Common myeloid progenitor, CD34-positive (primary cell): ENCODE measurements at places on chromosomes 5 and 9.

DNA sequence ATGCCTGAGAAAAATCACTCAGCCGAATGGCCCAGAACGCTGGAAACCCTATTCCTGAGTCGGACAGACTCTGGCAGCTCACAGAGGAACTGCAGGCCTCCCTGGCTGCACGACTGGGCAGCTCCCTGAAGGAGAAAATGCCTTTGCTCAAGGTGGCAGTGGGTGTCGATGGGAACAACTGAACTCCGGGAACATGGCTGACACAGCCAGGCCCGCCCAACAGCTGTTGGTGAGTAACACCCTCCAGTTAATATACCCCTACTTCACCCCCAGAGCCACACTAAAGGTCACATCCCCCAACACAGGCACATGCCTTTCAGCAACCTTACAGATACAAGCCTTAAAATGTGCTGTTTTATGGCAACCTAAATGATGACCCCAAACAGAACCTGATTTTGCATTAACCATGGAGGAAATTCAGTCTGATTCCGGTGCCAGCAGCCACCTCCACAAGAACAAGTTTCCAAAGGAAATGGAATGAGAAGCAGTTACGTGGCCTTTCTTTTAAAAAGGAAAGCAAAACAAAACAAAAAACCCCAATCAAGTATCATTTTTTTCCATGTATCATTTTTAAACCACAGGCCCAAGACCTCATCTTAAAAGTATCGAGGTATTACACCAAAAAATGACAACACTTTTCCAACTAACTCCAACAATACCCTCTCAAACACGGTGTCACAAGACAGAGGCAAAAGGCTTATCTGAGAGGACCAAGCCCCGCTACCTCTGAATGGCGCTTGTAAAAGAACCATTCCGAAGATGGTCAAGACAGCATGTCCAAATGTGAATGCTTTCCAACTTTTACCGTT lies 3.1 kb downstream of the KLF9 start:
- DNase-seq, result peak; percentile 65

DNA sequence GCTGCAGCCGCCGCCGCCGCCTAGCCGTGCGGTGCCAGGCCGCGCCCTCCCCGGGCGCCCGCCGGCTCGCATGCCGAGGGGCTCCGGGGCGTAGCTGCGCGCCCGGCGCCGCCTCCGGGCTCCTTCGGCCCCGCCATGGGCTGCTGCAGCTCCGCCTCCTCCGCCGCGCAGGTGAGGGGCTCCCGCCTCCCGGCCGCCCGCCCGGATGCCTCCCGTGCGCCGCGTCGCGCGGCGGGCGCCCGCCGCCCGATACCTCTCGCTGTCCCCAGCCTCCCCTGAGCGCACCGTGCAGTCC lies 230 bp downstream of the SLC44A1 start:
- no peak for DNase-seq

- DNase-seq, result no peak
Measured at GRCh38 chr5:173303878-173304590, 24.2 kb downstream of the STC2 start.

DNA sequence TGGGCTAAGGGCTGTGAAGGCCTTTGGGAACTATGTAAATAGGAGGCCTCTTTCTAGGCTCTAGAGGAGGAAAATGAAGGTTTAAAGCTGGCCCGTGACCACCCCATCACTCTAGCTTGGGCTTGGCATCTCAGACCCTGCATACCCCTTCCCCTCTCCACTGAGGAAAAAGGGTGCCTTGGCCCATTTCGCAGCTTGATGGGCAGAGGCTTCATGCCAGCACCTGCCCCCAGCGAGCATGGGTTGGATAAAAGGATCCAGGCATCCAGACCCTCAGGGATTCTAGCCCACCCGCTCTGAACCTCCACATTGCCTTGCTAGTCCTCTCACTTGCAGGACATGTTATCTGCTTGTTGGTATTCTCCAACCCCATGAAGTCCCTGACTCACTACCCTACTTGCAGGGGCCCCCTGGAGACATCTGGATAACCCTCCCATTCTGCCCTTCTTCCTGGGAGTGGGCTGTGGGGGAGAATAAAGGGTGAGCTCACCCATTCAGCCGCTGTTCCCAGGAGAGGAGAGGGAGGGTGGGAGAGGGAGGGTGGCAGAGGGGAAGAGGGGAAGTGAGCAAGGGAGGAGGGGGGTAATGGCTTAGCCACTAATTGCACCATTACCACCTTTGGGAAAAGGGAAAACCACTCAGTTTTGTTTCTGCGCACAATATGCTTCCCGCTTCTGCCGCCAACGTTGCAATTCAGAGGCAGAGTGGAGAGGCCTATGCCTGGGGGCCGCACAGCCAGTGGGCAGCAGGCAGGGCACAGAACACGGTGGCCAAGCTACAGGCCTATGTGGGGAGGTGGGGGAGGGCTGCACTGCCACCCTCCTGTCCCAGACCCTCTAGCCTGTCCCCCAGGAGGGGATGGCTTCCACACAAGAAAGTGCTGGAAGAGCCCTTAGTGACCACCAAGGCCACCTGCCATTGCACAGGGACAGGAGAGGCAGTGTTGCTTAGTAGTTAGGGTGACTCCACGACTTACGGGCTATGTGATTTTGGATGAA lies 2.1 kb upstream of the CAMK2A start:
- no peak for DNase-seq

- DNase-seq, result peak; percentile 72
Measured at GRCh38 chr5:139635606-139636206, 12.4 kb upstream of the CXXC5 start.

GRCh38 chr5:172910828-172911627 lies 48.2 kb upstream of the RPL26L1 start:
- peak; percentile 31 for DNase-seq

DNA sequence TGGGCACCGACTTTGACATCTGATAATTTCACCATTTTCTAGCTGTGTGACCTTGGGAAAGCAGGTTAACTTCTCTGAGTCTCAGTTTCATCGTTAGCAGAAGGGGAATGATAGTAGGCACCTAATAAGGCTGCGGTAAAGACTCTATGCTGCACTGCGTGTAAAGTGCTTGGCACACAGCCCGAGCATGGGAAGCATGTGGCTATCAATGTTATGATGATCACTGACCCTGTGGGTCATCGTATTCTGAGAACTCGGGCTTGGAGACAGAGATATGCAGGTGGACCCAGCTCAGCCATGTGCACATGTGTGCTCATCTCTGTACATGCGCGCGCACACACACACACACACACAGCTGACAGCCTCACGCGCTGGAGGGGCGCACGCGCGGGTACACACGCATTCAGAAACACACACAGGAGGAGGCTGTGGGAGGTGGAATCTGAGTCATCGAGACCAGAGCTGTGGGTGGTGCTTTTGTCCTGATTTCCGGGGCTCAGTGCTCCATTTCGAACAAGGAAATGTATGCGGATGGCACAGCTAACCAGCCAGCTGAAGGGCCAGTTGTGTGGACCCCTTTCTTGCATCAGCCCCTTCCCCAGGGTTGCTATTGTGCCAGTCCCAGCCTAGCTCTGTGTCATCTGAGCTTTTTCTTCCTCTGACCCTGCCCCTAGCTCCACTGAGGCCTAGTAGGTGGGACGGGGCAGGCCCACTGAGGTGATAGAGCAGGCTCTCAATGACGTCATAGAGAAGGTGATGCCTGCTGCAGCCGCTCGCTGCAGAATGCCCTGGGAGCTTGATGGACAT lies 11.1 kb upstream of the ARAP3 start:
- DNase-seq, result peak; percentile 22

DNA sequence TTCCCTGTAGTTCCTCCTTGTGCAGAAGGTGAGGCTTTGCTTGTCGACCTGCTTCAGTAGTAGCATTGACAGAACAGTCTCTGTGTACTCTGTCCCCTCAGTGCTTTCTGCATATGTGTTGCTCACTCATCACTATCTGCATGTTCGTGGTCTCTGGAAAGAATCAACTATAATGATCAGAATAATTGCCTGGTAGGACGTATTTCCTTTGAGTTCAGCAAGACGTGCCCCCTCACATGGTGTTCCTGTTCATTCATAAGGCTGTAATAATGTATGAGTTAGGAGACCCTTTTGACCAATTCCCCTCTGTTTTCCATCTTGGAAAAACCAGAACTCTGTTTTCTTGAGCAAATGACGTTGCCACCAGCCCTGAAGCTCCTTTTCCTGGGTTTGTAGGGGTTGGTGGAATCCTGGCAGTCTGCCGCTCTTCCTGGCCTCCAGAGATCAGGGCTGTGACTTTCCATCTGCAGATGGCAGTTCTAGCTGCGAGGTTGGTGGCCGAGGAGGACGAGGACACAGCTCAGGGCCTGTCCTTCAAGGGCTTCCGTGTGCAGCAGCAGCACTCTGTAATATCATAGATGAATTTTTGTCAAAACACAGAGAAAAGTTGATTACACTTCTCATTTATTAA lies 61.9 kb downstream of the EXOSC2 start:
- DNase-seq, result no peak

GRCh38 chr9:72955126-72955455 lies 2.2 kb upstream of the ALDH1A1 start:
- no peak for DNase-seq

DNA sequence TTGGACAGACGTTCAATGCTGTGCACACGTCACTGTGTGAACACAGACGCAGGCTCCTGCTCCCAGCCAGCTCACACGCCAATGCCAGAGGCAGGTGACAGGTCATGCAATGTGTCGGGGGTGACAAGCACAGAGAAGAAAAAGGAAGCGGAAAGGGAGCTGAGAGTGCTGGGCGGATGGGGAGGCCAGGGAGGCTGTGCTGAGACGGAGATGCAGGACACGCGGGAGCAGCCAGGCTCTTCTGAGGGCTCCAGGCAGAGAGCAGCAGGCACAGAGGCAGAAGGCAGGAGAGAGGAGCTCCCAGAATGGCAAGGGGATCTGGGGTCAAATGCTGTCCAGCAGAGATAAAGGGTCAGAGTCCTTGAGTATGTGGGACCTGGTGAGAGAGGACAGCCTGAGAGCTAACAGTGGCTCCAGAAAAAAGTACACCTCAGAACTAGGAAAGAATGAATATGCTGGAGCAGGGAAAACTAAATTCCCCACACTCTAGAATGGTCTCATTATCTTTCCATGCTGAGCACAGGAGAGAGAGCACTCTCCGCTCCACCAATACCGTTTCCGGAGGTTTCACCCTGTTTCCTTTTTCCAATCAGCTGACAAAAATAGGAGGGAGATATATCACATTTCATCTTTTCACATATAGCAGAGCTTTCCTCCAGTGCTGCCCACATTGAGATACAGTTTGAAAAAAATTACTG lies 32.8 kb upstream of the NSMF start:
- DNase-seq, result no peak

DNA sequence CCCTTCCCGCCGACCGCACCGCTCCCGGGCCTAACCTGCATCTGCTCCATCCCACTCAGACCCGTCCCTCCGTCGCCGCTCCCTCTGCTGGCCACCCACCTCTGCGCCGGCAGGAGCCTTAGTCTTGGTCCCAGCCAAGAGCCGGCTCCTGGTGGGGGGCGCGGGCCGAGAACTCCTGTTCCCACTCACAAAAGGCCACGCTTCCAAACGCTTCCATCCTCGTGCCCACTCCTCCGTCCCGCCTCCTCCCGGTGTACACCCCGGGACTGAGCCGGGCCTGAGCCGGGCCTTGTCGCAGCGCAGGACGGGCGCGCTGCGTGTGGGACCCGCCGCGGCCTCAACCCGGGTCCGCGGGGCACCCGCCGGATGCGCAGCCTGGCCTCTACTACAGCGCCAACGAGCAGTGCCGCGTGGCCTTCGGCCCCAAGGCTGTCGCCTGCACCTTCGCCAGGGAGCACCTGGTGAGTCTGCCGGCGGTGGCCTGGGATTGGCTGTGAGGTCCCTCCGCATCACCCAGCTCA lies 7.5 kb downstream of the ADAMTS13 start:
- peak; percentile 60 for DNase-seq

GRCh38 chr5:52945040-52945439 lies 44.1 kb upstream of the ITGA2 start:
- peak; percentile 28 for DNase-seq

GRCh38 chr9:119224431-119224830 lies 144.8 kb downstream of the BRINP1 start:
- DNase-seq, result no peak

DNA sequence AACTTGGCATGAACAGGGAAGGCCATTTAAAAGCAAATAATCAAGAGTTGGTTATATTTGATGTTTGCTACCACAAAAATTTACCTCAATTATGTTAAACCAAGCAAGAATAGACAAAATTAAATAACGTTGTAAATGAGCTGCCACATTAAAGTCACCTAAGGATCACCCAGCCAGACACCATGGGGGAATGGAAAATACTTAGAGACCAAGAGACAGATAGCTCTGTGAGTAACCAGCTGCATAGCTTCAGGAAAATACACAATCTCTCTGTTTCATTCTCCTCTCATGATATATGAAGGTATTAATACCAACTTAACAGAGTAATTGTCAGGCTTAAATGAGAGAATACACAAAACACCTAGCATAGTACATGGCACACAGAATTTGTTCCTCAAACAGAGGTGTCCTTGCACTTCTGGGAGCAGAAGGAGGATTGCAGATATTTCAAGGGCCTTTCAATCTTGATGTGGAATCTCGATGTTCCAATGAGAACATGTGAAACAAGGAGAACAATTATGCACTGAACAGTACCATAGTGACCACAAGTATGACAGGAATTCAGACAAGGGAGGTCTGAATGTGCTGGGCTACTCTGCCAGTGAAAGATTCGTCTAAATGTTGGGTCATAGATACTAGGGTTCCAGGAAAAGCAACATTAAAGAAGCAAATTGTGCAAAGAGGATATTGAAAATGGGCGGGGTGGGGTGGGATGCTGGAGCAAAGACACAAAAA lies 18.6 kb downstream of the JAKMIP2 start:
- DNase-seq, result no peak

GRCh38 chr9:132221941-132222340 lies 60.1 kb downstream of the NTNG2 start:
- no peak for DNase-seq

- DNase-seq, result no peak
Measured at GRCh38 chr9:113481176-113481787, 17.8 kb downstream of the RGS3 start.

DNA sequence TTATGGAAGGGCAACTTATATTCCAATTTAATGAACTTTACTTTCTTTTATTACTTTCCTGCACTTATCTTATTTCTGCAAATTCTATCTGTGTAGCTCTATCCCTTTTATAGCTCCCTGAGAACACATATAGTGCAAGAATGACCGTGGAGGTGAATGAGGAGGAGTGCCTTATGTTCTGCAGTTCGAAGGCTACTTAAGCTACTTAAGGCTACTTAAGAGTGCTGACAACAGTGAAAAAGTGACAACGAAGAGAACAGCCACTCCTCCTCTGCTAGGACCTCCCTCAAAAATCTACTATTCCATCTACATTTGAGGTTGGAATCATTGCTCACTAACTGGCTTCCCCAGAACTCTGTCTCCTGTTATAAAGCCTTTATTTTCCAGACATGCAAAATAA lies 1365.7 kb upstream of the C9orf72 start:
- no peak for DNase-seq

- DNase-seq, result peak; percentile 50
Measured at GRCh38 chr9:111599092-111599954, at the start of gene PTGR1. Gene PTGR1, minus strand, starts transcription at chr9:111599647. Its CDS starts 2,225 bp downstream, at chr9:111597422.
